ENCODE measurements at places on chromosomes 16 and 17.
A peak's percentile ranks its signal among the peaks of the same experiment; 100 is the strongest.

DNA sequence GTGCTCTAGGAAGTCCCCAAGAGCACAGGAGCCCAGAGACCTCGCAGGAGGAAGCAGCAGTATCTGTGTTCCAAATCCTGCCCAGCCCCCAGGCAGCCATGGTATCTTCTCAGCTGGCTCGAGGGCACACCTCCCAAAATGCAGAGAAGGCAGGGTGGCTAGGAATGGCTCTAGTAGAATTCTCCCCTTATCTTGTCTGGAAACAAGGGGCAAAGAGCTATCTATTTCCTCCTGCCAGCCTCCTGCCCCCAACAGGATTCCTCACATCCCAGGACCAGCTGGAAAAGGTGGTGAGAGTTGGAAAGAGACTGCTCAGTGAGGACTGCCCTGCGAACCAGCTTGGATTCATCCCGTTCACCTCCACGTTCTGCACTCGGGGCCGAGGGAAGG, 8.6 kb upstream of the TSPOAP1 start:
- DNase-seq, result peak; percentile 38

DNA sequence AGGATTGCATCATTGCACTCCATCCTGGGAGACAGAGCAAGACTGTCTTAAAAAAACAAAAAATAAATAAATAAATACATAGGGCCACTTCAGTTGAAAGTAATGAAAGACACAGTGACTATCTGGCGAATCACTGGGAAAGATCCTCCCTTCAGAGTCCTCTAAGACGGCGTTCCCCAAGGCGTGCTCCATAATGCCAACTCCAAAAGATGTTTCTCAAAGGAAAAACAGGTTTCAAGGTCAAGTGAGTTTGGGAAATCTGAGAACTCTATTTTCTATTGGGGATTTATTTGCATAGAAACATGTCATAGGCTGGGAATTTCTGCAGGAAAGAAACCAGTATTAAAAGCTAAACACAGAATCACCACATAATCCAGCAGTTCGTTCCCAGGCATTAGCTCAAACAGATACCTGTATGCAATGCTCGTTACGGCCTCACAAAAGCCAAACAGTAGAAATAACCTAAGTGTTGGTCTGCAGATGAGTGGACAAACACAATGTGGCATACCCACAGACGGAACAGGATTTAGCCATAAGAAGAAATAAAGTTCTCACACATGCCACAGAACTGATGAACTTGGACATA, 7.9 kb downstream of the KLHDC4 start:
- no peak for DNase-seq

DNA sequence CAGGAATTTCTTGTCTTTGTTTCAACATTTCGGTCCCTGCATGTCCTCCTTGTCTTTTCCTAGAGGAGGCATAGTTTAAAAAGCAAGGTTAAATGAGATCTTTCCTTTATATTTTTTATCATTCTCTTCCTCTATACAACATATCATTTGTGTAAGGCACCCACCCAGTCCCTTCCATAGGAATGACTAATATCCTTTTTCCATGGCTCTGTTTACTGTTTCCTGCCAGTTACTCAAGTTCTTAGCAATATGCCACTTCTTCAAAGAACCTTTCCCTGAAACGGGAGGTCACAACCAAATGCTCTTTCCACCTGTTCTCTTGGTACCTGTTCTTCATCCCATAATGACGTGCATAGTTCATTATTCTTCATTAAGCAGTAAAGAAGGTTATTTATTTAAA, 1237.1 kb upstream of the GOT2 start:
- no peak for DNase-seq

- no peak for DNase-seq
Measured at GRCh38 chr17:45997624-45998023, 1.4 kb upstream of the STH start.

GRCh38 chr17:19706791-19707727, 9.3 kb downstream of the SLC47A2 start:
- DNase-seq, result no peak

DNA sequence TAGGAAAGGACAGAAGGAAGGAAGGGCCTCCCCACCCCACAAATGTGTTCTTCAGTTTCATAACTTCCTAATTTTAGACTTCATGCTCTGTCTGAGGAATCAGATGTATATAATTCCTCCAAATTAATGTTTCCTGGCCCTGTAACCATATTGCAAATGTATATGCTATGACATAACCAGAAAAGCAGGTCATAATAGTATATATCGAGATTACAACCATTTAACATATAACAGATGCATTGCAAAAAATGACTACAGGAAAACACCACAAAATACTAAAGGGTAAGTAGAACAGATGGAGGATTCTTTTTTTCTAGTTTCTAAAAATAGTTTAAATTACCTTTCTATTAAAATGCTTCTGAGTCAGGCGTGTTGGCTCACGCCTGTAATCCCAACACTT, 3.1 kb upstream of the EXOC7 start:
- no peak for DNase-seq

DNA sequence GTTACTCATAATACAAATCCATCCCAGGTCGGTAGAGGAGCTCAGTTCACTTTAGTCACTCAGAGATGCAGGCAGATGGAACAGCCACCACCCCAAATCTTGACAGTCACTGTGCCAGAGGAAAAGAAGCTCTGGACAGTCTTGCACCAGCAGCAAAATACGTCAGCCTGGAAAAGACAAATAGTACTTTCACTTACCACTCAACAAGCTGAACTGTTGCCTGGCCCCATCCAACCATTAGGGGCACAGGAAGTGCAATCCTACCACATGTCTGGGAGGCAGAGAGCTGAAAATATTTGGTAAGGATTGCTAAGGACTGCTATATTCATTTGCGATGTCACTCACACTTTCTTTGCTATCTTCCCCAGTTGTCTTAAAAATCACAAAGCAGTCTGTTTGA, 239.1 kb upstream of the TOX3 start:
- no peak for DNase-seq

- no peak for DNase-seq
Measured at GRCh38 chr17:3534881-3535252, 22.7 kb downstream of the TRPV3 start.
